Activated CD4-positive, alpha-beta T cell treated with anti-CD3 and anti-CD28 coated beads for 4 hours (primary cell): ENCODE measurements at places on chromosomes 2 and 18.

- DNase-seq = no peak
Measured at GRCh38 chr2:239324456-239324855, 76.4 kb downstream of the HDAC4 start.

DNA sequence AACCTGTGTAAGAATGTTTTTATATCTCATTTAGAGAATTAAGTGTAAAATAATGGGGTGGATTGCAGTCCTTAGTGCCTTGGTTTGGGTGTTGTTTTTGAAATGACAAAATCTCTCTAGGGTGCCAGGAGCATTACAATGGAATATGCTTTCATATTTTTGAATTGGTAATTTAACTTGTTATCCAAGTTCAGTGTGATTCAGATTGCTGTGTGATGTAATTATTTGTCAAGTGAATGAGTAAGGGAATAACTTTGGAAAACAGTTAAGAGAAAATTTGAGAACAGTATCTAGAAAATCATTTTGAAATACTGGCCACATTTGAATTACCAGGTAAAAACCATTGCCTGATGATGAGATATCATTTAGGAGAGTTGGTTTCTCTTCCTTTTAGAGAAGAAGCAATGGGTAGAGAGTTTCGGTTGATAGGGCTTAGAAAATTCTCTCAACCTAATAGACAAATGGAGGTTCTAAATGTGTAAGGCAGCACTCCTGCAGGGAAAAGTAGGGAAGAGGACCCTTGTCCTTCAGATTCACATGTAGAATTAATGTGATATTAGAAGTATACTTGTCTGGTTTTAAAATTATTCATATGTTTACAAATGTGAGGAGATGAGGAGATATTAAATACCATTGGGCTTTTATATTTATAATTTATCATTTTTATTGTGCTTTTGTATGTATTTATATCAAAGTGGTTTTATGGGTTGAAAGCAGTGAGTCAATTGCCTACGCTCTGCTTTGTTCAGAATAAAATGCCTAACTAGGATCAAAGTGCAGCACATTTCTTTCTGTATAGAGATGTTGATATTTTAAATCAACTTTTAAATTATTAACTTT lies 124.8 kb downstream of the PHLPP1 start:
- DNase-seq = no peak

DNA sequence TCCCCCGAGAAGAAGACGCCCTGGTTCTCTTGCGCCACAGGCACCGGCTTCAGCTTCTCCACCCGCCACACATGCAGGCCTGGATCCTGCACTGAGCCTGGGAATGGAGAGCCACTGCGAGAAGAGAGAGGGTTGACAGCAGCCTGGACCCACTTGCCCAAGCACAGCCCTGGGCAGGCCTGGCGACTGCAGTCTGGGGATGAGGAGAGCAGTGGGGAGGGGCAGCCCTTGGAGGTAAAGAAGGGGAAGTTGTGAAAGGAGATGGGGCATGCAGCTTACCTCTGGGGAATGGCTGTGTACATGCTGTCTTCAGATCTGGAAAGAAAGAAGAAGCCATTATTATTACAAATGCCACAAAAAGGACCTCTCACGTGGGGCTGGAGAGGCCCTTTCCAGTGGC lies 8.3 kb downstream of the CAPG start:
- DNase-seq = no peak

GRCh38 chr2:26805241-26805676 lies 19.4 kb downstream of the CENPA start:
- no peak for DNase-seq

- peak; percentile 99 for DNase-seq
Measured at GRCh38 chr2:174487108-174487819, 435 bp upstream of the GPR155 start.

GRCh38 chr2:182824056-182824766 lies 42.2 kb downstream of the FRZB start:
- DNase-seq = no peak

- no peak for DNase-seq
Measured at GRCh38 chr18:1464444-1465217, 560.0 kb downstream of the ADCYAP1 start.

DNA sequence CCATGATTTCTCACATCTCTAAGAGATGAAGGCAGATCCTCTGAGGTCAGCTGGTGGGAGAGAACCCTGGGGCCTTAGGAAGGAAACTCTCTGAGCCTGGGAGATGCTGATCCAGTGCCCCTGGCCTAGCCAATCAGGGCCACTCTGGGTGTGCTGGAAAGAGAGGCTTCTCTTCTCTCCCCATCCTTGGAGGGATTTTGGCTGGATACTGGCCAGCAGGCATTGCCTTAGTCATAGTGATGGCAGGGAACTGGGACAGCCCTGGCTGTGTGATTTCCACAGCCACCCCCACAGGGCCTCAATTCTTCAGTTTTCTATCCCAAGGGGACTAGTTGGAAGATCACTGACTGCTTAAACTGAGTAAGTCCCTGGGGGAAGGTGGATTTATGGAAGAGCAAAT lies 26.6 kb upstream of the PLB1 start:
- DNase-seq = no peak

DNA sequence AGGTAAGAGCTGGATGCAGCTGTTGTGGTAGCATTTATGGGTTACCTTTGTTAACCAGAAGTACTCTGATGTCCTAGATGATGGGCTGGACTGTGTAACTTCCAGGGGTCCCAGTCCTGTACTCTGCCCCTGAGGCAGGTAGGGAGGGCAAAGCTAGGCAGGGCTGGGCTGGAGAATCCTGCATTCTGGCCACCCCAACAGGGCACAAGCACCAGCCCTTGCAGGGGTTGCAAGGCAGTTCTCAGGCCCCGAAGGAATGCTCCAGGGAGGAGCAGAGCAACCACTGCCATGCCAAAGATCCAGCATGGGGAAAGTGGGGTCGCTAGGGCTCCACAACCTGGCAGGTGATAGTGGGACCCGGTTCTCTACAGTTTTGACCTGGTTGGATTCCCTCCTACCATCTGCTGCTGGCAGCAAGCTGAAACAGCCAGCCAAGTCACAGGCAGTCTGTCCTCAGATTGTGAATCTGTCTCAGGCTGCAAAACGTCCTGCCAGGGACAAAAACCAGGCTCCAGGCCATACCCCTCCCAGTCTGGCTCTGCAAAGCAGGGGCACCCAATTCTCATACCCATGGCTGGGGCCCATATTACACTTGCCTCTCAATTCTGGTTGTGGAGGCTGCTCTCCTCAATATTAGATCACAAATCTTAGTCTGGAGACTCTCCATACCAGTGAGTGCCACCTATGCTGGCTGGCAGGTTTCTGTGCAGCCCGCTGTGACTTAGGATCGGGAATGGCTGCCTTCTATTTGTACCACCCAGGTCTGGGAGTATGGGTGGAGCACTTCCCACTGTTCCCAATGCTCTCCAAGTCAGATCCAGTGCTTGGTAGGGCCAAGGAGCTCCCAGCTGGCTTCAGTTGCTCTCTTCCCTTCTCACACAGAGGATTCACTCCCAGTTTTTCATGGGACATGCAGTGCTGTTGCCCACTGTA lies 61.1 kb downstream of the SMCHD1 start:
- DNase-seq = no peak

GRCh38 chr2:240480834-240481623 lies 45.6 kb downstream of the GPC1 start:
- no peak for DNase-seq

DNA sequence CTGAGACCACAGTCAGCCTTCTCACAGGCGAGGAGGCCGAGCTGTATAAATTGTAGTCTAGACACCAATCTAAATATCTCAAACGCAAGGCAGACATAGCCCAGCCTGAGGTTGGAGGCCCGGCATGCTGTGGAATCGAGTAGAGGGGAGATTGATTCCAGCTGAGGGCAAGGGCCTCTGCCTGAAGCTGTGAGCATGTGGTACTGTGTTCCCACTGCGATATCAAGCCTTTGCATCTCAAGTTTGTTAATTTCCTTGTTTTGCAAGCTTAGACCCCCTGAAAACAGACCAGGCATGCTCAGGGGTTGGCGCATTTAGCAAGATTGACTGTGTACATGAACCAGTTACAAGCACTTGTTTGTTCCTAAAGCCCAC lies 65.1 kb upstream of the FOSL2 start:
- no peak for DNase-seq

DNA sequence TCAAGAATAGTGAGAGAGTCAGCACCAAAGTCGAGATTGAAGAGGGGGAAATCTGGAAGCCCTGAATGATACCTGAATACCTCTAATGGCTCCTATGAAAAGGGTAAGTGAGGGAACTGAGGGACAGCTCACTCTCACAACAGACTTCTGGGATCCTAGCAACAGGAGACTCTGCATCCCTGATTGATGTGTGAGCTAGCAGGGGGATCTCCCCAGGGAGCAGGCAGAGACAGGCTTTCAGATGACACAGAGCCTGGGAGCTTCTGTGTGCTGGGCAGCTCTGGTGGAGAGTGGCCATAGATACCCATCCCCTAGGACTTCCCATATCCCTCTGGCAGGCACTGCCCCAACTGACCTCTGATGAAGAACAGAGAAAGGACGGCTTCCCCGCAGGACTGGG lies 206.2 kb downstream of the EXOC6B start:
- DNase-seq = no peak

GRCh38 chr2:235017441-235017840 lies 65.6 kb downstream of the SH3BP4 start:
- DNase-seq = no peak
